ENCODE measurements at places on chromosomes 1 and 21.

DNA sequence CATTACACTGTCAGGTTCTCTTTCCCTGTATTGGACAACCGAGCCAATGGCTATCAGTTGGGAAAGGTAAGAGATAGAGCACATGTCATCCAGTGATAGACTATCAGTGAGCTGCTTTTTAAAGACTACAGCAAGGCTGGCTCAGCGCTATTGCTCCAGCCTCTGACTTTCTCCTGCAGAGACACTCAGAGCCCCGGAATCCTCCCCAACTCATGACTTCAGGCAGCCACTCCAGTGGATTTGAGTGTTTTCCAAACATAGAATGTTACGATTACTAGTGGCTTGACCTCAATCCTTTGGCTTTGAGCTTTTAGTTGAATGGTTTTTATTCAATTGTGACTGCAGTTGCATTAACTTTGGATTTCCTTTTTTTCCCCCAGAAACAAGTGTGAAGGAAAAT, 331.9 kb downstream of the DISC1 start:
- DNase-seq: no peak

DNA sequence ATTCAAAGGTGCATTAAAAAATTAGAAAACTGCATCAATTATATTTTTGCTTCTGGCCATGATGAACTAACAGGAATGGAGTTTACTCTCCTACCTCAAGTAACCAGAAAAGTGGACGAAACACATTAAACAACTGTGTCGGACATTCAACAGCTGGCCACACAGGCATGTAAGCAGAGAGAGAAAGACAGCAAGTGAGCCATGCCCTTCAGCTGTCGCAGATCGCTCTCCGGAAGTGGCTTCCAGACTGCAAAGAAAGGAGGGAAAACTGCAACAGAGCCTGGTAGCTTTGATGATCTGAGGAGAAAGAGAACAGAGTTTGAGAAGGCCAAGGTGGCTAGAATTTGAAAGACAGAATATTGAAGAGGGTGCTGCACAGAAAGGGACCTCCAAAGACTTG, 557.2 kb downstream of the MATN1 start:
- DNase-seq: no peak

DNA sequence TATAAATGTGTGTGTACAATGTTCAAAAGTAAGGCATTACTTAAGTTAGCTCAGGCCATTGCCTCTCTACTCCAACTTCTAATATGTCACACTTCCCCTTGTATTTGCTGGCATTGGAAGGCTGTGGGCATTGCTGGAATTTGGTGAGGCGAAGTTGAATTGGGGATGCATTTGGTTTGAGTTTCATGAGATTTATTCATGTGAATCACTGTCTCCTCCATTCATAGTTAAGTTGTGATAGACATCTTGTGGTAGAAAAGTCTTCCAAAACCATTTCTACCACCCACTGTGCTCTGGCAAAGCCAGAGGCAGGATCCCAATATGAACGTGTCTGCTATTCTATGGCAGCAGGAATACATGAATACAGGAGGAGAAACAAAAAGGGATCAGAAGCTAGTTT, 397.8 kb upstream of the USP24 start:
- DNase-seq: no peak

GRCh38 chr1:147676311-147677085, 6.2 kb upstream of the ACP6 start:
- no peak for DNase-seq

DNA sequence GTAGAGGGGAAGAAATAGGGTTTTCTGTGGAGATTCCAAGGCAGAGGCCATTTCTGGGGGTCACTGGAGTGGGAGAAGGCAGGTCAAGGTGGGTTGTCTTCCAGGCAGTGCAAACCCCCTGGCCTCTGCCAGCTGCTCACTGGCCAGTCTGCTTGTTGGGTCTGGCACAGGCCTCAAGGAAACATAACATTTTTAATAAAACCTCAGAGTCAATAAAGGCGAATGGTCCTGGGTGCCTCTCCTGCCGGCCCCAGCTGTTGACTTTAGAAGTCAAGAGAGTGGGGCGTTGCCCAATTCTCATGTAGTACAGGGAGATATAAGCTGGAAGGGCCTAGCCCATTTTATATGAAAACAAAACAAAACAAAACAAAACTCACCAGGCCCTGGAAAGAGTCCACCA, 36.6 kb downstream of the RUNX3 start:
- no peak for DNase-seq

- DNase-seq: no peak
Observed at GRCh38 chr21:42375506-42375905, 9.2 kb upstream of the TFF1 start.
